ENCODE measurements at places on chromosomes 5 and 9. TPM values are rescaled to one million over a fixed set of nuclear protein-coding genes. Genes with fewer than 3 reads are reported as not detected.

GRCh38 chr5:6652025-6652424 is 18.8 kb downstream of the SRD5A1 start:
- no peak overlapping the region for H3K4me3 ChIP-seq
- no peak overlapping the region for H3K27ac ChIP-seq
- H3K27me3 ChIP-seq = no peaks in the 10 kb centered on the region
- H3K4me1 ChIP-seq = no peaks in the 10 kb centered on the region
- no peak for DNase-seq
- peaks cover 3% of the 10 kb centered on the region for H3K36me3 ChIP-seq

- H3K4me3 ChIP-seq = no peak overlapping the region
- no peaks in the 10 kb centered on the region for H3K27me3 ChIP-seq
- peaks cover 7% of the 10 kb centered on the region for H3K4me1 ChIP-seq
- peak overlapping the region; percentile 95 for H3K27ac ChIP-seq
- peak; percentile 95 for DNase-seq
- no peaks in the 10 kb centered on the region for H3K36me3 ChIP-seq
Measured at GRCh38 chr5:78547731-78548615, 100.6 kb downstream of the LHFPL2 start.

- H3K27me3 ChIP-seq = peaks cover 2% of the 10 kb centered on the region
- DNase-seq = no peak
- no peak overlapping the region for H3K4me3 ChIP-seq
- no peaks in the 10 kb centered on the region for H3K36me3 ChIP-seq
Measured at GRCh38 chr5:119583684-119584083, 45.7 kb upstream of the FAM170A start.

DNA sequence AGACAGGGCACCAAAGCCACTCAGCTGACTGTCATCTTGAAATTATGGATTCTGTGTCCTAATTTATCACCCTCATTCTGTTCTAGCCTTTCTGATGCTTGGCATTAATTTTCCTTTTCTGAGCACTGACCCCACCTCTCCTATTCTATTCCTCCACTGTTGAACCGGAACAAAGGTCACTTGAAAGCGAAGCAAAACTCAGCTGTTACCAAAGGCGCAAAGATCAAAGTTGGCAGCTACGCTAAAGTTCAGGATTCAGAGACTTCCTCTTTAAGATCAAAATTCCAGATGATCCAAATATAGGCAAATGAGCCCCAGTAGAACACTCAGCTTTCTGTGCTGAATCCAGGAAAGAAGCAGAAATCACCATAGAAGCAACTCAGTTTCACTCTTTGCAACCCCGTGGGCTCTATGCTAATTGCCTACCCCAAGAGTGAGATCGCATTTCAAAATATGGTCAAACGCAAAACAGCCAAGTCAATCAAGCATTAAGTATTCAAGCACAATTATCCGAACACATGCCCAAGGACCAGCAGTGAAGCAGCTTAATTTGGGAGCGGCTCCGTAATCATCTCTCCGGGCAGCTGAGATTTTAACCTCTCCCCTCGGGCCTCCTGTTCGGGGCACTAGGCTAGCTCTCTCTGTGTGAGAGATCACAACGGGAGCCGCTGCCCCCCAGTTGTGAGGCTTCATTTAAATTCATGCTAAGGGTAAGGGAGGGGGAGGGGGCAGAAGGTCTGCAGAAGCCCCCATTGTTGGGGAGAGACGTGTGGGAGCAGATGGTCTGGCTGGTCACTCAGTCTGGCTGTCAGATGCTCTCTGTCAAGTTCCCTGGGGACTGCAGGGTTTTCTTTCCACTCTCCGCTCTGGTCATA is 288.6 kb downstream of the ELAVL2 start:
- no peaks in the 10 kb centered on the region for H3K4me1 ChIP-seq
- no peaks in the 10 kb centered on the region for H3K27me3 ChIP-seq
- peak overlapping the region; percentile 4 for H3K4me3 ChIP-seq
- no peak overlapping the region for H3K27ac ChIP-seq
- no peaks in the 10 kb centered on the region for H3K36me3 ChIP-seq
- DNase-seq = no peak

DNA sequence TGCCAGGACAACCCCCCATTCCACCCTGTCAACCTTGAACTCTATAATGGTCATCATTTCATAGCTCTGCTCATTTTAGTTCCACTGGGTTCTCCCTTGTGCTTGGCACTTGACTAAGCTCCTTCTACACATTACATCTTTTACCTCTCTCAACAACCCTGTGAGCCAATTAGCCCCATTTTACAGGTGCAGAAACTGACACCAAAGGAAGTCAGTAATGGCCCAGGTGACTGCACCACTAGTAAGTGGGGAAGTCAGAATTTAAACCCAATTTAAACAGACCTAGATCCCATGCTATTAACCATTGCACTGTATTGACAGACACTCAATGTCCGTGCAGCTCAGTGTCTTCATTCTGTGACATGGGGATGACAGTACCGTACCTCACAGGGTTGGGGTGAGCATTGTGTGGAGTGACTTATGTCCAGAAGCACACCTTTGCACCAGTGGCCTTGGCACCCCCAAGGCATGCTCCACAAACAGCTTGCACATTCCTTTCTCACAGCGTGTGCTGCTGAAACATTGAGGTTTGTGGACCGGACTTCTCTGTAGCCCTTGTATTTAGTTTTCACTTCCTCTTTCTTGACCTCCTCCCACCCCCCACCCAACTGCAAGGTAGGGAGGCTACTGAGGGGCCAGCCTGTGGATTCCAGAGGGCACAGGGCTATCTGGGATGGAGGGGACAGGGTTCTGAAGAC is 23.1 kb downstream of the IRF1 start:
- H3K27ac ChIP-seq = no peak overlapping the region
- no peak overlapping the region for H3K4me3 ChIP-seq
- no peaks in the 10 kb centered on the region for H3K4me1 ChIP-seq
- H3K36me3 ChIP-seq = no peaks in the 10 kb centered on the region
- no peaks in the 10 kb centered on the region for H3K27me3 ChIP-seq

DNA sequence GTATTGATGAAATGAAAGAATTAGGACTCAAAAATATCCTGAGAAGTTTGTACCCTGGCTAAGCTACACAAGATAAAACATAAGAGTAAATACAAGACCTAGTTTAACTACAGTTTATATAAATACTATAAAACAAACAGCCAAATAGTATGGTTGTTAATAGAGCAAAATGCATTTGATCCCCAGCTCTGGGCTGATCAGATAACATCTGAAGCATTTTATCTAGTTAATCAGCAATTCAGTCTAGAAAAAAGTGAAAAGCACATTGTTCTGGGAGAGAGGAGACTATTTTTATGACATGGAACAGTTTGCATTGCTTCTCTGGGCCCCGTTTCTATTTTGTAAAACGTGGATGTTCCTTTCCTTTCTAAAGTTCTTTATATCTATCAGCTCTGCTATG is 139.6 kb upstream of the RORB start:
- H3K4me3 ChIP-seq = no peak overlapping the region
- H3K27me3 ChIP-seq = no peaks in the 10 kb centered on the region
- no peak overlapping the region for H3K27ac ChIP-seq
- DNase-seq = no peak
- H3K4me1 ChIP-seq = no peaks in the 10 kb centered on the region

GRCh38 chr5:31244921-31245320 is 51.4 kb downstream of the CDH6 start:
- no peaks in the 10 kb centered on the region for H3K4me1 ChIP-seq
- H3K27me3 ChIP-seq = no peaks in the 10 kb centered on the region
- H3K36me3 ChIP-seq = no peaks in the 10 kb centered on the region
- no peak overlapping the region for H3K27ac ChIP-seq
- no peak overlapping the region for H3K4me3 ChIP-seq
- DNase-seq = no peak

DNA sequence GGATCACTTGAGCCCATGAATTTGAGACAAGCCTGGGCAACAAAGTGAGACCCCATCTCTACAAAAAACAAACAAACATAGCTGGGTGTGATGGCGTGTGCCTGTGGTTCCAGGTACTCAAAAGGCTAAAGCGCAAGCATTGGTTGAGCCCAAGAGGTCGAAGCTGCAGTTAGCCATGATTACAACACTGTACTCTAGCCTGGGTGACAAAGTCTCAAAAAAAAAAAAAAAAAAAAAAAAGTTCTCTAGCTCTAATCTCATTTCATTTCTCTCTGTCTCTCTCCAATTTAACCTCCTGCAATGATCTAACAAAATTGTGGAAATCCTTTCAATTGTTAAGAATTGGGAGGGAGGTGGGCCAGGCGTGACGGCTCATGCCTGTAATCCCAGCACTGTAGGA is 33.3 kb downstream of the LPAR1 start:
- H3K27me3 ChIP-seq = no peaks in the 10 kb centered on the region
- H3K4me1 ChIP-seq = peaks cover 6% of the 10 kb centered on the region
- no peak overlapping the region for H3K4me3 ChIP-seq

DNA sequence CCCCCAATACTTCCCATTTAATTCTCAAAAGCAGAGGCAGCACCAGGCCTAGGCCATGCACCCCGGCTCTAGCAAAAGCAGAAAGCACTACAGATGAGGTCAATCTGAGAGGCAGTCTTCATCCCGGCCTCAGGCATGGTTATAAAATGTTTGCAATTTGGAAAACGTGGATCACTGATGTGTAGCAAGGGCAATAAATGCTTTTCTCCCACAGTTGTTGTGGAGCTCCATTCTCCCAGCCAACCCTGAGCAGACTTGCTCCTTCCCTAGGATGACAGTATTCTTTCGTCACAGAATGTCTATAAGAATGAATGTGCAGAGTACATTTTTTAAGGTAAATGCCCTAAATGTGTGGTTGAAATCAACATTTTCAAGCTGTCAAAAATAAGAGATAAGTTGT is 157.3 kb upstream of the DAPK1 start:
- no peaks in the 10 kb centered on the region for H3K36me3 ChIP-seq
- H3K27ac ChIP-seq = no peak overlapping the region
- no peak for DNase-seq
- no peaks in the 10 kb centered on the region for H3K4me1 ChIP-seq

GRCh38 chr5:170151097-170151831 is 45.6 kb downstream of the FOXI1 start:
- H3K27me3 ChIP-seq = no peaks in the 10 kb centered on the region
- peak overlapping the region; percentile 3 for H3K27ac ChIP-seq
- peak; percentile 78 for DNase-seq
- no peaks in the 10 kb centered on the region for H3K36me3 ChIP-seq

- H3K36me3 ChIP-seq = no peaks in the 10 kb centered on the region
- no peak for DNase-seq
- no peak overlapping the region for H3K27ac ChIP-seq
- H3K27me3 ChIP-seq = no peaks in the 10 kb centered on the region
- peak overlapping the region; percentile 51 for H3K4me3 ChIP-seq
Measured at GRCh38 chr5:148825716-148826052, 727 bp upstream of the ADRB2 start.

- no peak for DNase-seq
- no peaks in the 10 kb centered on the region for H3K36me3 ChIP-seq
- H3K4me1 ChIP-seq = no peaks in the 10 kb centered on the region
- H3K4me3 ChIP-seq = no peak overlapping the region
- H3K27ac ChIP-seq = no peak overlapping the region
- H3K27me3 ChIP-seq = no peaks in the 10 kb centered on the region
Measured at GRCh38 chr5:31079668-31080067, 113.8 kb upstream of the CDH6 start.

The CCDC192 gene
- not detected for total RNA-seq

DNA sequence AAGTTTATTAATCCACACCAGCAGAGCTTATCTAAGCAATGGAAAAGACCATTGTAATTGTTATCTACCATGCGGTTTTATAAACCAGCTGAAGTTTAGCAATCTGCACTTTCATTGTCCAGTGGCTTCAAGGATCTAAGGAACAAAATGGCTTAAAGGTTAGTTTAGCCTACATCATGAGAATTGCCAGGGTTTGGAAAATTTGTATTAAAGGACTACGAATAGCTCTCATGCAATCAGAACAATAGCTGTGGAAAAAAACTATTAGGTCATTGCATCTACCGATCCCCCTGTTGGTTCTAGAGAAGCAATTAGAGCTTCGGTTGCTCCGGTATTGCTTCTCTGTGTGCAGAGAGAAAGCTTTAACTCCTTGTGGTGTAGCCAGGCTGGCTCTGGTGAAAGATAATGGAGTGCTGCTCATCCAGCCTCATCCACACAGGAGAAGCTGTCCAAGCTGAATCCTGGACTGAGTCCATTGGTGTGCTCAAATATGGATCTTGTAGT is 86.3 kb upstream of the SLC12A2 start:
- no peak overlapping the region for H3K4me3 ChIP-seq
- H3K27me3 ChIP-seq = no peaks in the 10 kb centered on the region
- H3K4me1 ChIP-seq = no peaks in the 10 kb centered on the region
- peaks cover 3% of the 10 kb centered on the region for H3K36me3 ChIP-seq
- DNase-seq = no peak
- no peak overlapping the region for H3K27ac ChIP-seq

The NR5A1 gene
- total RNA-seq = not detected

DNA sequence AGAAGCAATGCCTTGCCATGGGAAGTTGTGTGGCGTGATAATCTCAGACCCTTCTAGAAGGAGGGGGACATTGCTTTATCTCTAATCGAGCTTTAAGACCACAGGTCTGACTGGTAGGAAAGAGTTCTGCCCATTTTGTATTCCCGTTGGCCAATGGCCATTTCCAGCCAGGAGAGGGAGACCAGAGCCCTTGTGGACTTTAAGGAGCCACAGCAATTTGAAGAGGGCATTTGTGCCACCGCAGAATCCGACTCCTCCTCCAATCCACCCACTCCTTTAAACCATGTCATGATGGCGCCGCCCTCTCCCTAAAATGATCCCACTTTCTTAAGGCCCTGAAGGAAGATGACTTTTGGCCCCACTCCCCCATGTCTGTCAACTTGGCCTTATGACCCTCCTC is 560.5 kb upstream of the ADAMTS16 start:
- no peaks in the 10 kb centered on the region for H3K27me3 ChIP-seq
- no peaks in the 10 kb centered on the region for H3K4me1 ChIP-seq
- DNase-seq = no peak
- no peaks in the 10 kb centered on the region for H3K36me3 ChIP-seq
- no peak overlapping the region for H3K4me3 ChIP-seq

DNA sequence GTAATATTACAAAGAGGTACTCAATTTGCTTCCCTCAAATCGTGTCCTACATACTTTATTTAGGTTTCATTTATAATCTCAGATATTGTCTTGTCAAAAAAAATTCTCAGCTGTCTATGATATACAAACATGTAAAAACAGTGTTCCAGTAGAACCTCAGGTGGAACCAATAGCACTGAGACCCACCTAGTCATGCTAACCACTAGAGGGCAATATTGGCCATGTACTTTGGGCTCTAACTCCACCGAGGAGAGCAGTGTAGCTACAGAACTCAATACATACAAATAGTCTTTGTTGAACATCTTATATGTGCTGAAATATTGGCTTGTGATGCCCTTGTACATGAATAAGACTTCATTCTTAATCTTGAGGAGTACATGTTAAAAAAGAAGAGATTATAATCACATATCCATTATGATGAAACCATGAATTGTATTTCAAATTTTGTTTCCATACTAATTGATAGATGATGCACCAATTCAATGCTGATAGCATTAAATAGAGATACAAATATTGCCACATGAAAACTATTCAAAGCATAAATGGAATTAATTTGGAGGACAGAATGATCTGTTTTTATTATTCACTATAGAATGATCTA is 71.2 kb upstream of the CNTLN start:
- no peak overlapping the region for H3K27ac ChIP-seq
- H3K4me1 ChIP-seq = no peaks in the 10 kb centered on the region

GRCh38 chr5:167725741-167726140 is 565.7 kb upstream of the WWC1 start:
- H3K27ac ChIP-seq = no peak overlapping the region
- no peaks in the 10 kb centered on the region for H3K27me3 ChIP-seq
- H3K4me3 ChIP-seq = no peak overlapping the region
- no peaks in the 10 kb centered on the region for H3K36me3 ChIP-seq

Data from aorta (tissue), 5 donors.